Cortex of kidney (tissue), 1 donor: ENCODE measurements at places on chromosomes 12 and 14.

GRCh38 chr12:24134092-24134491 lies 184.6 kb upstream of the SOX5 start:
- no peak for DNase-seq

DNA sequence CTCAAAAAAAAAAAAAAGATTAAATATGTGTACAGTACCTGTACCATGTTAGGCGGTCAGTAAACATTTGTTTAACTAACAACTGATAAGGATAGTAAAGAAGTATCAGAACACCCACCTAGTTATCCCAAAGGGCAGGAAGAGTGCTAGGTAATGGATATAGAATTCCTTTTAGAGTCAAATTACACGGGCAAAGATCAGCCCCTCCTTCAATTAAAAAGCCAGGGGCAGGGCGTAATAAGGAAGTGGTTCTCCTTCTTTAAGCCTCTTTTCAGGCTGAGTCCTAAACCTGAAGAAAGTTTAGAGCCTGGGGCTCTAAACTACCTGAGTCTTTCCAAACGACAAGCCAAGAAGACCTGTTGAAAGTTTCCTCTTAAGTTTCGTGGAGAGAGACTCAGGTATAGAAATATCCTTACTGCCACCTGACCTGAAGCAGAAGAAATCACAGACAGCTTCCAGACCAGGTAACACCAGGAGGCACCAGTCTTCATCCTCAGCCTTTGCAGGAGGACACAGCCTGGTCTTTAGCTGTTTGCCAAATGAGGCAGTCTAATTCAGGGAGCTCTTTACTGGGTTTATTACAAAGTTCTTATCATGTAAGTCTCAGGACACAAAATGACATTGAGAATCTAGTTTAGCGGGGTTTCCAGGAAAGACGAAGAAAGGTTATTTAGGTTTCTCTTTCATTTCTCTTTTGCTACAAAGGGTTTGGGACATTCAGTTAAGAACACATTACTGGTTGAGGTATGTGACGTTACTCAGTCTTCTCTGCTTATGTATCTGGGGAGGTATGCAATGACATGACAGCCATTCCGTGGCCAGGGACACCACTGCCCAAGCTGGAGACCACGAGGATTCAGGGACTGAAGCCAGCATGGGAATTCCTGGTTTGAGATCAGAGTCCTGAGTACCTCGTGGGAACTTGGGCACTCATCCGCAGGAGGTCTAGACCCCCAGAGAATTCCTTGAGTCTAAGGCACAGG lies at the start of gene BCL2L14:
Gene BCL2L14, plus strand, starts transcription at position 266 of the 983 bp plus-strand sequence. CDS start 8,367 bp downstream, outside the sequence.
- no peak for DNase-seq

GRCh38 chr12:52715416-52715815 lies 12.1 kb upstream of the KRT77 start:
- DNase-seq, result no peak

- DNase-seq, result no peak
Measured at GRCh38 chr12:120713861-120714482, 3.7 kb downstream of the UNC119B start.

GRCh38 chr14:32565256-32565655 lies 236.2 kb downstream of the AKAP6 start:
- no peak for DNase-seq

- no peak for DNase-seq
Measured at GRCh38 chr12:131211340-131211938, 257.7 kb downstream of the ADGRD1 start.

GRCh38 chr12:90203556-90203955 lies 494.9 kb upstream of the ATP2B1 start:
- DNase-seq, result no peak

- DNase-seq, result no peak
Measured at GRCh38 chr12:119412811-119413794, 78.6 kb downstream of the CCDC60 start.

- no peak for DNase-seq
Measured at GRCh38 chr12:130460611-130461446, 123.1 kb downstream of the PIWIL1 start.

DNA sequence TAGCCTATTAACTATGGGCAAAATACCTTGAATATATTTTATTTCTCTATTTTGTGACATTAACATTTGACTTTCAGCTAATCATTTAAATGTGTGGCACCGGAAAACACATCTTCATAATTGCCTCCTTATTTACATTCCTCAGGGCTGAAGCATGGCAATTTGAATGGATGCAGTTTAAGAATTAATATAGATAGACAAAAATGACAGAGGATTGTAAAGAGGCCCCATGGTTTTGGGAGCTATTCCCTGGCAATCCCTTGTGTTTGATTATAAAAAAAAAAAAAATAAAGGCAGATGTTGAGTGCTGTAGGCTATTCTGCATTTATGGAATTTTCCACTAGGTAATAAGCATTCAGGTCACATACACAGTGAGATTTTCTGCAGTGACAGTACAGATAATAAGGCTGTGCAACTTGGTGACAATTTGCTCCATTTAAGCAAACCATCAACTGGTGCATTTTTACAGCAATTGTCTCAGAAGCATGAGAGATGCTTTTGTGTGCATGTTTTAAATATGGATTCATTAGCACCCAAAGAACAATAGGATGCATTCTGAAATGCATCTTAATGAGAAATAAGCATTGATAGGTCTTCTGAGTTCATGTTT lies 123.2 kb upstream of the SLC38A4 start:
- no peak for DNase-seq

GRCh38 chr12:130689408-130690405 lies 26.4 kb downstream of the RIMBP2 start:
- DNase-seq, result no peak

DNA sequence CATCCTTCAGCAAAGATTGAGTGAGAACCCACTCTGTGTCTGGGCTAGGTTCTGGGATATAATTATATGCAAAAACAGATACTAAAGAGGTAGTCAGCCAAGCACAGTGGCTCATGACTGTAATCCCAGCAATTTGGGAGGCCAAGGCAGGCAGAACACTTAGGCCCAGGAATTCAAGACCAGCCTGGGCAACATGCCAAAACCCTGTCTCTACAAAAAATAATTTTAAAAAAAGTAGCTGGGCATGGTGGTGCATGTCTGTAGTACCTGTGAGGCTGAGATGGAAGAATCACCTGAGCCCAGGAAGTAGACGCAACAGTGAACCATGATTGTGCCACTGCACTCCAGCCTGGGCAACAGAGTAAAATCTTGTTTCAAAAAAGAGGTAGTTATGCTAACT lies 237.5 kb upstream of the HMGA2 start:
- no peak for DNase-seq

- DNase-seq, result no peak
Measured at GRCh38 chr14:103707329-103708263, 7.7 kb downstream of the XRCC3 start.

DNA sequence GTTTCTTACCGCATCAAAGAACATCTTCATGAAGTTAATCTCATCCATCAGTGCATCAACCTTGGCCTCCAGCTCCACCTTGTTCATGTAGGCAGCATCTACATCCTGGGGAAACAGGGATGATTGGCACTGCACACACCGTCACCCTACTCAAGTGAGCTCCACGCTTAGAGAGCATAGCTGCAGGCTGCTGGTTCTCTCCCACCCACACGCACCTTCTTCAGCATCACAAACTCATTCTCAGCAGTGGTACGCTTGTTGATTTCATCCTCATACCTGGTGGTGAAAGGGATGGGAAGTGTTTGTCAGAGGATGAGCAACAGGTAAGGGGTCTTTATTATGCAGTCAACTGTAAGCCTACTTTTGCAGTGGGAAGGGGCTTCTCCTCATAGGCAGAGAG lies 2.3 kb downstream of the KRT5 start:
- DNase-seq, result no peak

DNA sequence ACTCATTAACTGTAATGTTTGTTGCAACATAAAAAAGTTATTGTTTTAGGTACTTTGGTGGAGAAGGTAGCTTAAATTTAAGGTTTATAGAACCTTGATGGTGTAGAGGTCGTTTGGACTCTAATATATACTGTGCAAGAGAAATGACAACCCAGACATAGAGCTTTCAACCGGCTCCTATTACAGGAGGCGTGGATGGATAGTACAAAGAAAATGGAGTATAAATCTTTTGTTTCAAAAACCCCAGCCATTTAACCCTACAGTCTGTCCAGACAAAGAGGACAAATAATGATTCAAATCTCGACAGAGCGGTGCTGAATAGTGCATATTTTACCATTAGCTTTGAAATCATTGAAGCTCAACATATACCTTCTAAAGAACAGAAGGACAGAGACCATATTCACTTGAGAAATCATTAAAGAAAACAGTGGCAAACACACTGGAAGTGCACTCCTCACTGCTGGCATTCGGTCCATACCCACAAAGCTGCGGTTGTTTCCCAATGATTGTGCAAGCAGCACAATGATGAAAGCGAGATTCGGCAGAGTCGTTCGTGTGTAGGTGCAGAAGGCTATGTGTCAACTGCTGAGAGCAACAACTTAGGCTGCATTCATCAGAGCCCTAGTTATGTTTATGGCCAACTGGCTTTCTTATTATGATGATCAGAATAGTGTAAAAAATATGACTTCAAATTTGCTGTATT lies 688.6 kb downstream of the NOVA1 start:
- DNase-seq, result no peak

GRCh38 chr12:69039911-69040310 lies 106.9 kb upstream of the CPM start:
- no peak for DNase-seq

- no peak for DNase-seq
Measured at GRCh38 chr12:2212971-2213869, 160.4 kb downstream of the CACNA1C start.

DNA sequence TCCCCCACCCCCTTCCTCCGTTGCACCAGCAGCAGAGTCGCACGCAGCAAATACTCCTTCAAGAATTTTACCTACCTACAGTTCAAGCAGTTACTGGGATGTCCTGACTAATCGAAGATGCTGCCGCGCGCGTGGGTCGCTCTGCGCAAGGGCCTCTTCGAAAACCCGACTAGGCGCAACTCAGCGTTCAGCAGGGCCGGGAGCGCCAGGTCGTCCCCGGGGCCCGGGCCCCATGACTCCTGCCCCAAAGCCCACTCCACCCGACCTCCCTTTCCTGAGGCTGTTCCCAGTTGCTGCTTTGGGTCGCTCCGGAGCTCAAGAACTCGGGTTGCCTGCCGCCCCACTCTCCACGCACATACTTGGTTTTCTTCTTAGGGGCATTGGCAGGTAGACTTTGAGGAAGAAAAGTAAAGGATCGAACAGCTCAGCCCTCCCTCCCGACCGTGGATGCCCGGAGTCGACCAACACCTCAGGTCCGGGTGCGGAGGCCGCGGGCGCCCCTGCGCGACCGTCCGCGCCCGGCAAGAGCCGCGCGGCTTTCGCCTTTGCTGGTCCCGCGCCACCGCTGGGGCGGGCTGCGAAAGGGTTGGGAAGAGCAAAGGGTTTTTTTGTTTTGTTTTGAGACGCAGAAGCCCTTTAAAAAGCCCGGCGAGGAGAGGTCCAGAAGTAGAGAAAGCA lies 1.9 kb downstream of the BMP4 start:
- no peak for DNase-seq

GRCh38 chr14:70000601-70001000 lies 121.4 kb downstream of the SMOC1 start:
- no peak for DNase-seq
